ENCODE measurements at places on chromosomes 13 and 19. TPM values are rescaled to one million over a fixed set of nuclear protein-coding genes. Genes with fewer than 3 reads are reported as not detected.

The ETV2 gene
- 0.46 TPM for total RNA-seq

The PCP2 gene
- total RNA-seq, result not detected

The C5AR1 gene
- total RNA-seq, result not detected

The ZNF701 gene
- total RNA-seq, result 6.5 TPM

The ZNF607 gene
- total RNA-seq, result 6.1 TPM

The CGB5 gene
- total RNA-seq, result 1.1 TPM

The RNF113B gene
- not detected for total RNA-seq

The FOXO1 gene
- 6.2 TPM for total RNA-seq

The GNA15 gene
- 0.40 TPM for total RNA-seq

The REEP6 gene
- total RNA-seq, result 1.5 TPM

The IL12RB1 gene
- total RNA-seq, result not detected

The ZNF66 gene
- total RNA-seq, result 3.5 TPM

The PRKCG gene
- not detected for total RNA-seq

The ZNF665 gene
- total RNA-seq, result not detected

The STOML3 gene
- not detected for total RNA-seq

The RGS9BP gene
- 0.69 TPM for total RNA-seq

The KLK15 gene
- total RNA-seq, result not detected

The GRK1 gene
- total RNA-seq, result not detected

The DPY19L3 gene
- 13.0 TPM for total RNA-seq

The OR4F17 gene
- not detected for total RNA-seq

The ZNF888 gene
- 0.92 TPM for total RNA-seq

The ZGLP1 gene
- 1.9 TPM for total RNA-seq

The ZMYM2 gene
- total RNA-seq, result 38.1 TPM

The FFAR2 gene
- not detected for total RNA-seq

The IGFLR1 gene
- 11.7 TPM for total RNA-seq

The CEACAM16 gene
- not detected for total RNA-seq

The NBEA gene
- 0.51 TPM for total RNA-seq

The SPRY2 gene
- total RNA-seq, result 43.9 TPM

The ZNF763 gene
- total RNA-seq, result 0.69 TPM

The KLK8 gene
- total RNA-seq, result not detected

The KLK4 gene
- total RNA-seq, result not detected

The IGSF23 gene
- not detected for total RNA-seq

The INAFM1 gene
- total RNA-seq, result 0.51 TPM

The CDC34 gene
- 64.6 TPM for total RNA-seq

The LCP1 gene
- not detected for total RNA-seq

The TEX29 gene
- not detected for total RNA-seq

The ONECUT3 gene
- total RNA-seq, result 0.06 TPM

The KLK7 gene
- not detected for total RNA-seq

The ZNF570 gene
- total RNA-seq, result 8.4 TPM

The ATP8A2 gene
- total RNA-seq, result 1.2 TPM

The ZNF628 gene
- total RNA-seq, result 2.7 TPM

The CPAMD8 gene
- not detected for total RNA-seq

The TMEM150B gene
- not detected for total RNA-seq

The LAIR2 gene
- not detected for total RNA-seq

The ARRDC2 gene
- total RNA-seq, result 15.0 TPM

All from LHCN-M2 (cell line).